Omental fat pad (tissue), 4 donors: ENCODE measurements at places on chromosomes 13 and 19.

DNA sequence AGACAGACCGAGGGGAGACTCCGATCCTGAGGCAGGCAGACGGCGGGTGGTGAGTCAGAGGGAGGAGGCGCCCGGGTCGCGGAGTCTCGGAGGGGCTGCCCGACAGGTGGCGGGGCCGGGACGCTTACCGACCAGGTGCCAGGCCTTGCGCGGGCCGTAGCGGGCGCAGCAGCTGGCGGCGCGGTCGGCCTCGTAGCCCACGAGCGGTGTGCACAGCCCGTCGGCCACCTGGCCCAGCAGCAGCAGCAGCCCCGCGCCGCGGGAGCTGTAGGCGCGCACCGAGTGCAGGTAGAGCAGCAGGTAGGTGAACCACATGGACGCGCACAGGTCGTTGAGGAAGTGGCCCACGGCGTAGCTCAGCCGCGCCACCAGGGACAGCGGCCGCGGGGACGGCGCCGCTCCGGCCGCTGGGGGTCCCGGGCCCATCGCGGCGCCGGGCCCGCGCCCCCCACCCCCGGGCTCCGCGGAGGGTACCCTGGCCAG is 367 bp downstream of the MFSD12 start:
- DNase-seq = no peak

DNA sequence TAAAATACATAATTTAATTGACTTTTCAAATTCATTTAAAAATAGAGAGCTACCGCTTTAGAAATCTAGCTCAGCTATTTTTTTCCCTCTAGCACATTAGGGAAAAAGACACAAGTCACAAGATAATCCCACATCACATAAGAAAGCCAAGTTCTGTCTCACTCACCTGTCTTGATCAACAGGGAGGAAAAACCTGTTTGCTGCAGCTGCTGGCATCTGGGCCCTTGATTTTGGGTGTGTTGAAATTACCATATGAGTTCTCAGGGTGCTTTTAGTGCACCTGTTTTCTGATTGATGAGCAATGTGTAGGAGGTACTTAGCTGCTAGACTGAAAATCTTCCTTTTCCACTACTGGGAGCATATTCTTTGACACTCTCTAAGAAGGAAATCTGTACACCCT is 53.8 kb downstream of the ZDHHC20 start:
- no peak for DNase-seq

DNA sequence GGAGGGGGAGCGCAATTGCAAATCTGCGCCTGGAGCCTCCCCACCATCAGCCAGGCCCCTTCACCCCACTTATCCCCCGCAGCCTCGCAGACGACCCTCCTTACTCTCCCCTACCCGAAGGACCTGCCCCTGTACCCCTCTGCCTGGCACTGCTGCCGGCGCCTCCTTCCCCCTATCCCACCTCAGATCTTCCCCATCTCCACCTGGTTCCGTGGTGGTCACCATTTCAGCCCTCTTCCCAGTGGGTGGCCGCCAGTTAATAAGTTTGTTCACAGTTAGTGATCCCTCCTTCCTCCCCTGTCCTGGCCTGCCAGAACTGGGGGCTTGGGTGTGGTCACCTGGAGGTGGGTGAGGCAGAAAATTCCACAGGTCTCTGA is 397 bp downstream of the SLC44A2 start:
- no peak for DNase-seq

DNA sequence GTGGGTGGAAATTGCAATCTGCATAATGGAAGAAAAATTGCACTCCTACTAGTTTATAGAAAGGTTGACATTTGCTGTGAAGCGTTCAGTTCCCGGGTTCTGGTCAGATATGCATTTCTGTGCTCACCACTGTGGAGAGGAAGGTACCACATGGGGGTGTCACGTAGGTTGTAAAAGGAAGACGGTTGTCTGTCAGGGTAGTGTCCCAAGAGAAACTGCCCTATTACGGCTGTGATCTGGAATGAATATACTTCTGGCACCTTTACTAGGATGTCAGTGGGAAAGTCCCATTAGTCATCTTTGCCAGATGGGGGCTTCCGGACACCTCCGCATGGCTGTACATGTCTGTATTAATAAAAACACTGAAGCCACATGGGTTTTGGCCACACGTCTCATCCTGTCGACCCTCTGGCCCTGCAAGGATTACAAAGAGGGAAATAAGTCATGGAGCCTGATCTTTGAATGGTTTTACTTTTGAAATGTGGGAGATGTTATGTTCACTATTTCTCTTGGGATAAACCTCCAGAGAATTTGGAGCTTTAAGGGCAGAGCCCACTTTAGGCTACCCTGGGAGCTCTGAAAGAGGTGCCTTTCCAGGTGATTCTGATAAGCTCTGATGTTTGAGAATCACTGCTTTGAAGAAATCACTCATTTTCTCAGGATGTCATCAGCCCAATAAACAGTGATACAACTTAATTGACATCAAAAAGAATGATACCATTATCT is 133.9 kb downstream of the AKAP11 start:
- no peak for DNase-seq

GRCh38 chr13:77810430-77810829 is 108.2 kb downstream of the EDNRB start:
- no peak for DNase-seq

DNA sequence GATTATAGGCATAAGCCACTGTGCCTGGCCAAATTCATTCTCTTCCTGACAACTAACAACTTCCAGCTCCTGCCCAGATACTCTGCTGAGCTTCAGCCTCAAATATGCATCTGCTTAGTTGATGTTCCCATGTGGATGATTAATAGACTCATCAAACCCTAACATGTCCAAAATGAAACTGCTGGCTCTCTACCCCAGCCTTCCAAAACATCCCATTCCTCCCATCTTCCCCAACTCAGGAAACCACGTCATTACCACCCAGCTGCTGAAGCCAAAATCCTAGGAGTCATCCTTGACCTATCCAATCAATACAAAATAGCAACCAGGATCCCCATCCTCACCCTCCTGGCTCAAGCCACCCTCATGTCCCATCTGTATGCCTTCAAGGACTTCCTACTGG is 20.9 kb downstream of the POU2F2 start:
- no peak for DNase-seq

DNA sequence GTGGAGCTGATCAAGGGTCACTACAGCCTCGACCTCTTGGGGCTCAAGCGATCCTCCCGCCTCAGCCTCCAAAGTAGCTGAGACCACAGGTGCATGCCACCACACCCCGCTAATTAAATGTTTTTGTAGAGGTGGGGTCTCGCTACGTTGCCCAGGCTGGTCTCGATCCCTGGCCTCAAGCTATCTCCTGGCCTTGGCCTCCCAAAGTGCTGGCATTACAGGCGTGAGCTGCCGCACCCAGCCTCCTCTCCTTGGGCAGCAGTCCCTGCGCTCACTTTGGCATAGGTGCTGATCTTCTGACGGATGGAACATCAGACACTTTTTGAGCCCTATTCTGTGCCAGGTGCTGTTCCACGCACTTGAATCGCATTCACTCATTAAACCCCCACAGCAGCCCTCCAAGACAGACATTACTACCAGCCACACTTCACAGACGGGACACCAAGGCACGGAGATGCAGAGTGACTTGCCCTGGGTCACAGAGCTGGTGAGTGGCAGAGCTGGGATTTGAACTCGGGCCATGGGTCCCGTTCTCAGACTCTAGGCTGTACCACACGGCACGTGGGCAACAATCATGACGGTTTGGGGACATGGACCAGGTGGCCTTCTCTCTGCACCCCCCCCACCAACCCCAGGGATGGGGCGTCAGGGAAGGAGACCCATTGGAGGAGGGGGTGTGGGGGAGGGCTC is 3.2 kb downstream of the MEIS3 start:
- no peak for DNase-seq

GRCh38 chr13:113554333-113554700 is 30.2 kb upstream of the TFDP1 start:
- DNase-seq = no peak

DNA sequence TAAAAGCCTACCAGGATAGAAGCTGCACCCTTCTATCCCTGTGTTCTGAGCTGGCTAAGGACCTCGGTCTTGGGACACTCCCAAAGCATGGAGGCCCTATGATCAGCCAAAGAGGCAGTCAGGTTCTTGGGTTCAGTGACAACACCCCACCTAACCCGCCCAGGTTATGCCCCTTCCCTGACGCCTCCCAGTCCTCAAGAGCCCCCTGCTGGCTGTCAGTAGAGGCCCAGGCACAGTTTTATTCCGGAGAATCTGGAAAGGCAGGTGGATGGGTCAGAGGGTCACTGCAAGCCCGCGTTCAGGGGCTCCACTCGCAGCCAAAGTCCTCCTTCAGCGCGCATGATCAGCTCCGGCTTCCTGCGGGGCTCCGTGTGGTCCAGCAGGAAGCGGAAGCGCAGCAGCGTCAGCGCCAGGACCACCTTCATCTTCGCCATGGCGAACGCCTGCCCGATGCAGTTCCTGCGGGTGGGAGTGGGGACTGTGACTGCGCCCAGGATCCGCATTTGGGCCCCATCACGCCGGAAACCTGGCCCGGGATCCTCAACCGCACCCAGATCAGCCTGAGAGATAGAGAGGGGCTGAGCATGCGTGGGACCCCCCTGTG is 22.3 kb downstream of the OR10H3 start:
- DNase-seq = no peak

DNA sequence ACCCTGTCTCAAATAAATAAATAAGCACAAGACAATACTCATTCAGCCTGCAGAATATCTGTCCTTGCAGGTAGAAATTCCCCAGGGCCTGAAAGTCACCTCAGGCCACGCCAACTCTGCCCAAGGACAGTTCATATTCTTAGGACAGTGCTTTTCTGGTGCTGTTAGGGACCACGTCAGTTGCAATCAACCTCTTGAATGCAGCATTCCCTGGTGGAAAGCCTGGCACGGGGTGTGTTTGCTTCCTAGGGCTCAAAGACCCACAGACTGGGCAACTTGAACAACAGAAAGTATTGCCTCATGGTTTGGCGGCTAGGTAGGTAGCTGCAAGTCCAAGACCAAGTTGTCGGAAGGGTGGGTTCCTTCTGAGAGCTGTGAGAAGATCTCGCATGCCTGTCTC is 160.3 kb downstream of the KCTD15 start:
- DNase-seq = no peak

GRCh38 chr13:40549500-40550094 is 116.8 kb downstream of the FOXO1 start:
- DNase-seq = no peak

GRCh38 chr19:2014731-2015607 is 545 bp downstream of the BTBD2 start:
- DNase-seq = no peak

DNA sequence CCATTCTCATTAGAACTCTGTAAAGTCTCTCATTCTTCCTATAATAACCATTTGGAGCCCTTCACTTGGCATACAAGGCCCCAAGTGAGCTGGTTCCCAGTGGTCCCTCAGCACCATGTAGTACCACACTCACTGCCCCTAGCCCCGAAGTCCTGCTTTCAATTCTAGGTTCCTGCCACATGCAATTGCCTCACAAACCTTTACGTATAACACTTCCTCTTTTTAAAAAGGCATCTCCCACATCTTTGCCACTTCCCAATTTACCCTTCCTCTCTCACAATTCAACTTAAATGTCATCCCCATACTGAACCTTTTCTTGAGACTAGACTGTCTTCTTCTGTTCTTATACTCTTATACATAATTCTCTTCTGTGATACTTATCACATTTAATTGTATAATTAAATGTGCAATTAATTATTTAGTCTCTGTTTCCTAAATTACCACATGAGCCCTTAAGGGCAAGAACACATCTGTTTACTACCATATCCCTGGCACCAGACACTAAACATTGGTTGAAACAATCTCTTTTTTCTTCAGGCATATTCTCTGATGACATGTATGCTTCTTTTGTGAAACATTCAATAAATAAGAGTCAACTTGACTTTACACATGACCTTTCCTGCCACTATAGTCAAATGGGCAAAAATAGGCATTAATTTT is 304.0 kb downstream of the SPRY2 start:
- DNase-seq = no peak

DNA sequence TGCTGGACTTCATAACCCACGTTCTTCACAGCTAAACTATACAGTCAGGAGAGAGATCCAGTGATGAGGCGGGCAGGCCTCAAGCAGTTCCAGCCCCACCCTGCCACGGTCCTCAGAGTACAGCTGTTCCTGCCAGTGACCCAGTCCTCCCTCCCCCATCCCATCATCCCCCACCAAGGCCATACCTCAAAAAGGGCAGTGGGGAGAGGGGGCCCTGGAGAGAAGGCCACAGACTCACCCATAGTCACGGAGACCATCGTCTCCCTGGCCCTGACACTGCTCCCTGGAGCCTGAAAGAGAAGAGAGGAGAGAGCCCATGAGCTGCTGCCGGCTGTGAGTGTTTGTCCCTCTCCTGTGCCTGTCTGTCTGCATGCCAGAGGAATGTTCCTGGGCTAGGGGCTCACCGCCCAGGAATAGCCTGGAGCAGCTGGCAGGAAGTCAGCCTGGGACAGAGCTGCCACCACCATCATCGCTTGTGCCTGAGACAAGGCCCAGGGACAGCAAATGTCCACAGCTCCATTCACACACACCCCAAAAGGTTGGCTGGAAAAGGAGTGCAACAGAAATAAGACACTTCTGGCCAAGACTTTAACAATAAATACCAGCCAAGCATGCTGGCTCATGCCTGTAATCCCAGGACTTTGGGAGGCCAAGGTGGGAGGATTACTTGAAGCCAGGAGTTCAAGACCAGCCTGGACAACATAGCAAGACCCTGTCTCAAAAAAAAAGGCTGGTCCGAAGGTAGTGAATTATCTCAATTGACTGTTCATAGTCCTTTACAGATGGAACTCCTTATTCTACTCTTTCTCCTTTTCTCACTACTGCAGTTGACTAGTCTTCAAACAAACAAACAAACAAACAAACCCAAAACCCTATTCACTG is 6.4 kb downstream of the C19orf47 start:
- DNase-seq = no peak

GRCh38 chr19:8320564-8321066 is 560 bp downstream of the NDUFA7 start:
- DNase-seq = no peak

DNA sequence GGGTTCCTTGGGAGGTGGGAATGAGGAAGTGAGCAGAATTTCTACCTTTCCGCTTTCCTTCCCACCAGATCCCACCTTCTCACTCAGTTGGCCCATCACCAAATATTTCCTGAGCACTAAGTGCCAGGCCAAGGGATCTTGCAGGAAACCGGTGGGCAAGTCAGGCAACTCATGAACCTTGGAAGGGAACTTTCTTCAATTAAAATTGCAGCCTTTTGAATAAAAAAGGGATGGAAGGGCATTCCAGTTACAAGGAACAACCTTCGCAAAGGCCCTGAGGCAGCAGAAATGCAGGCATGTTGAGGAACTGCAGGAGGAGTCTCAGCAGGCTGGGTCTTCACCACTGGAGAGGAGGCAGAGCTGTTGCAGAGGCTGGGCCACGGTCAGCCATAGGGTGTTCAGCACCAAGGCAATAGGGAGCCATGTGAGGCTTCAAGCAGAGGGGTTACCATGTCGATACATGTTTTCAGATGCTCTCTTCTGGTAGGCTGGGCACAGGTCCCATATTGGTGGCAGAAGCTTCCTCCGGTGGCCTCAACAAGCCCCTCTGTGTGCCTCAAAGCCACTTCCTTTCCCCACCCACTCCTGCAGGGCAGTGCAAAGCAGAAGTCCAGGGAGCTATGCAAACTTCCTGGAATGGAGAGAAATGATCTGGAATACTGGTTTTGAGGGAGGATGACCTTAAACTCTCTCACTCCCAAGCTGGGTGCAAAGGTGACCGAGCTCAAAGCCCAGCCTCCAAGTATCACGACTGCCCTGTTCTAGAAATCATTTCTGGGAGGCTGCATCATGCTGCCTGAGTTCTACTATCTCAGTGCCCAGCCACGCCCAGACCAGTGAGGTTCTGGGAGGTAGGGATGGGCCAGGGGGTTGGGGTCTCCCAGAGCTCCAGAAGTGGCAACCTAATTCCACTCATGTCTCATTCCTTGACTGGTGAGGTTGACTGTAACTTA is at the start of gene FUT6:
TSS of gene FUT6 (minus strand) at position 638 of the 953 bp plus-strand sequence. CDS start 7,135 bp downstream, outside the sequence.
- DNase-seq = no peak
